Chondrocyte (in vitro differentiated cells): ENCODE measurements at places on chromosomes 7 and 10. TPM values are rescaled to one million over a fixed set of nuclear protein-coding genes. Genes with fewer than 3 reads are reported as not detected.

Gene NANOS1
- 3.8 to 9.7 TPM (median 4.5 TPM) in 3 replicates for total RNA-seq

DNA sequence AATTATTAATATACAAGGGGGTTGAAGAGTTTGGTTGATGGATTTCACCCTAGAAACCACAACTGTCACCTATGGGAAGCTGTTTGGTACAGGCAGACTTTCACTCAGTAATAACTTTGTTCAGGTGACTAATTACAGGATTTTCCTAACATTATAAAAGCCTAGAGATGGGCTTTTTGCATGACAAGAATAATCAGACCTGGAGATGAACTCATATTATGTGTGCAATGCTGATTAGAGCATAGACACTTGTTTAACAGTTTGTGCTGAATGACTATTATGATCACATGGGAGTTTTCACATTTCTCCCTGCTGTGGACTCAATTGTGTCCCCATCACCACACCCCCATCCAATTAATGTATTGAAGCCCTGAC, 90.2 kb upstream of the STEAP4 start:
- no peak for DNase-seq

Gene BAMBI
- 10.9 to 17.0 TPM (median 11.6 TPM) in 3 replicates for total RNA-seq

DNA sequence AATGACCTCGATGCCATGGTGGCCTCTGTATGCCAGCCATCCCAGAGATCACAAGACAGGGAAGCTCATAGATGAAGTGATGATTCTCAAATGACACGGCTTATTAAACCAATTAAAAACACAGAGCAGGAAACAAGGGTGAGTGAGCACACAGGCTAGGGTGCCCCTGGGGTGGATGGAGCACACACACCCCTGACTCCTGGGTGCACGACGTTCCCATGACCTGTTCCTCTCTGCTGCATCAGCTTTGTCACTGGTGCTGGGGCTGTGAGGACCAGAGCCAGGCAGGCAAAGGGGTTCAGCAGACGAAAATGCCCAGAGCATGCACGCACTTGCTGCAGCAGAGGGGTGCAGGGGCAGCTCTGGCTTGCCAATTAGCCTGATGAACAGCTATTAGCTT, 86.5 kb upstream of the LRRC4 start:
- no peak for DNase-seq

DNA sequence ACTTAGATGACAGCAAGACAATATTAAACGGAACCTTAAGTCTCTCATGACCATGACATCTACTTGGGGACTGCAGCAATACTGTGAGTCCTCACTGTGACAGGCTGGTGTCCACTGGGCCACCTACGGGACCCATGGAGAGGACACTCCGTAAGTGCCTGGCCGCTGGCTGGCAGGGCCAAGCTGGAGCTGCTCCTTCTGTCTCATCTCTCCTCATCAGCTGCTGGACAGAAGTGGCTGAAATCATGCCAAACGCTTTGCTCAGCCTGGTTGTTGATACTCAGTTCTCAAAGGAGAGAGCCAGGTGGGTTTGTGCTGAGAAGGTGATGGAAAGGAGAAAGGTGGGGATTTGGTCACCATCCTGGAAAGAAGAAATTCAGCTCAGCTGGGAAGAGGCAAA, 33.3 kb downstream of the AFAP1L2 start:
- no peak for DNase-seq

DNA sequence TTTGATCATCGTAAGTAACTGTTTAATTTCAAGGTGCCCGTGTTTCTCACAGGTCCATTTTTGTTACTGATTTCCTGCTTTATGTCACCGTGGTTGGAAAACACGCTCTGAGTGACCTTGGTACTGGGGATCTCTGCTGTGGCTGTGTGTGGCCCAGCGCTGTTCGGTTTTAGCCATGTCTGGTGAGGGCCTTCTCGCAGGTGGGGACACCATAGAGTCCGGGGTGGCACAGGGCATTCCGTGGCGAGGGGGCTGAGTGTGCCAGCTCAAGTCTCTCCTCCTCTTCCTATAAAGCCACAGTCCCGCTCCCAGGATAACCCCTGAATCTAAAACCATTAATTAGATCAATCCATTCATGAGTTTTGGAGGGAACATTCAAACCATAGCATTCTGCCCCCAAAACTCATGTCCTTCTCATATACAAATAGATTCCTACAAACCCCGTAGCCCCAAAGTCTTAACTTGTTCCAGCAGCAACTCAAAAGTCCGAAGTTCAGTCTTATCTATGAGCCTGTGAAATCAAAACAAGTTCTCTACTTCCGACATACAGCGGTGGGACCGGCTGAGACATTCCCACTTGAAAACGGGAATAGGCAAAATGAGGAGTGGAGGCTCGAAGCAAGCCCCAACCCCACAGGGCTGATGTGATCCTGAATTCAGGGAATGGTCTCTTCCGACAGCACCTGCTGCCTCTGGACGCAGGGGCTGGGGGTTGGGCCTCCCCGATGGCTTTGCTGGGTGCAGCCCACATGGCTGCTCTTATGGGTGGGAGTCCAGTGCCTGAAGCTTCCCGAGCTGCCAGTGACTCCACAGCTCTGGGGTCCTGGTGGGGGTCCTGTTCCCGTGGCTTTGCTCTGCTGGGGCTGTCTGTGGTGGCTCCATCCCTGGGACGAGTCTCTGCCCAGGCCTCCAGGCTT, 55.0 kb upstream of the NKX6-2 start:
- DNase-seq = no peak

DNA sequence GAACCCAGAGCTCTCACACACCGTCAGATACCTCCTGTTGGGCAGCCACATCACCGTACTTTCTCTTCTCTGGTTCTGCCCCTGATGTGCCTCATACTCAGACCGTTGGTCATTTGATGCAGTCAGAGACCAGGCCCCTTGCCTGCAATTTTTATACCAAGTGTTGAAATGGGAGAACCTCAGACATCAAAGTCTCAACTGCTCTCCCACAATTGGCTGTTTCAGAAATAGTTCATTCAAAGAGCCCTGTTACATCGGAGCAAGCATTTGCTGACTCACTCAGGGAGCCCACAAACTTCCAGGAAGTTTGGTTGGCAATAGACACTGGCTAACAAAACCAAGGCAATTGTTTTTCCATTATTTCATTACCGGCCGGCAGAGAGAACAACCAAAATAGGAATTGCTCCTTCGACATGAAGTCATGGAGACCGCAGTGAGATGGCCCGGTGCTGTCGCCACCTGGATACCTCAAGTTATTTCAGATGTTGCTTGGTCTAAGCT, 33.5 kb upstream of the ADAM12 start:
- DNase-seq = no peak

Gene CDK1
- 7.6 to 16.7 TPM (median 9.0 TPM) in 3 replicates for total RNA-seq

DNA sequence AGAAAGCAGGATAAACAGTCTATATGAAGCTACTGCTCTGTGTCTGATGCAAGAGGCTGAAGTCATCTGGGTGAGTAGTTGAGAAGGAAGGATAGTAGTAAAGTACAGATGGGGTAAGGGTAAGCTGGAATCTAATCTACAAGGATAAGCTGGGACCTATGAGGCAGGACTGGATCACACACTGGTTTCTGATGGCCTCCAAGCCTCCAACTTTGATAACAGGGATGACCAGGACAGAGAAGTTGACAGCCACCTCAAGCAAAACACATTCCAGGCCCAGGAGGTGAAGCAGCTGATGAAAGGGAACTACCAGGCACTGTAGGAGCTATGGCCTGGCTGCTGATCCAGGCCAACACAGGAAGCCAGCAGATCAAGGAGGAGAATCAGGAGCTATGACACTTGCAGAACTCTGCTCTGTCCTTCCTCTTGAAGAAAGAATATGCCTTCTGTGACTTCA, 278.1 kb upstream of the TMEM229A start:
- DNase-seq = no peak

DNA sequence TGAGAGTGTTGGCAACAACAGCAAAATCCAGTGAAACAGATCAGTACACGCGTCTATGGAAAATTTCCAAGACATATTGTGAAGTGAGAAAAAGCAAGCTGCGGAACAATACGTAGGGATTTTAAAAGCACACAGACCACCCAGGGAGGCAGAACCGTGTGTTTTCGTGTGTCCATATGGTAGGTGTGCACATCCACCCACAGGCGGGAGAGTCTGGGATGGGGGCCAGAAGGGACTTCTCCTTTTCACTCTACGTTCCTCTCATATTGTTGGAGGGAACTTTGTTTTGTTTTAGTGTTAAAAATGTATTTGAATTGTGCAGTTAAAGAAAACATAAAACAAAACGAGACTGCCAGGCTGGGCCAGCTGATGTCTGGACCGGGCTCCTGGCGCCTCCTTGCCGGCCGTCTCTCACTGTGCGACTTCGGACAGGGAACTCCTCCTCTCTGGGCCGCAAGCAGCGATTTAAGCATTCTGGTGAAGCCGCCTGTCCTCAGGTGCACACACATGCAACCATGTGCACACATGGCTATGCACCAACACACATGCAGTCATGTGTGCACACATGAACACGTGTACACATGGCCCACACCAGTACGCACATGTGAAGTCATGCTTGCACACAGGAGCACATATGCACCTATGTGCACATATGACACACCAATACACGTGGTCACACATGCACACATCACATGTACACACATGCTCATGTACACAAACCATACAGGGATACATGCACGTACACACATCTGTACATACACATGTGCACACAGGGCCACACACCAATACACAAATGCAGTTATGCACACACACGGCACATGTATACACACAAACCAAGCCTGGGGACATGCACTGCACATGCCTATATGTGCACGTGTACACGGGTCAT, 141.1 kb downstream of the ELFN1 start:
- peak; percentile 76 for DNase-seq

Gene HDAC9
- 5.0 to 6.1 TPM (median 5.9 TPM) in 3 replicates for total RNA-seq
